HS-5 (cell line): ENCODE measurements at places on chromosomes 2 and 18.

- no peak for DNase-seq
Measured at GRCh38 chr2:215364157-215365155, 52.6 kb downstream of the ATIC start.

- no peak for DNase-seq
Measured at GRCh38 chr18:13530879-13531387, 195.4 kb downstream of the FAM210A start.

DNA sequence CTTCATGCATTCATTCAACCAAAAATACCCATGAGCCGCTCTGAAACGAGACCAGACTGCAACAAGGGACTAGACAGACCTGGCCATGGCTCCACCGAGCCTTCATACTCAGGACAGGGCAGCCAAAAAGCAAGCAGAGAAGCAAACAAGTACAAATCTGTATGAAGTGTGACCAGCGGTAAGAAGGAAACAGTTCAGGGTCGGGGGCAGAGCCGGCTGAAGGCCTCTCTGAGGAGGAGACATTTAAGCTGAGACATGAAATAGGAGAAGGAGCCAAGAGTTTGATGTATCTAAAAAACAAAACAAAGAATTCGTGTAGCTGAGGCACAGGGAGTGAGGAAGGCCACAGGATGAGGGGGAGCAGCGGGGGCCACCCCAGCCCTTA is 21.3 kb upstream of the SLC66A3 start:
- DNase-seq, result no peak

GRCh38 chr2:45242161-45242741 is 233.0 kb upstream of the SIX2 start:
- no peak for DNase-seq

DNA sequence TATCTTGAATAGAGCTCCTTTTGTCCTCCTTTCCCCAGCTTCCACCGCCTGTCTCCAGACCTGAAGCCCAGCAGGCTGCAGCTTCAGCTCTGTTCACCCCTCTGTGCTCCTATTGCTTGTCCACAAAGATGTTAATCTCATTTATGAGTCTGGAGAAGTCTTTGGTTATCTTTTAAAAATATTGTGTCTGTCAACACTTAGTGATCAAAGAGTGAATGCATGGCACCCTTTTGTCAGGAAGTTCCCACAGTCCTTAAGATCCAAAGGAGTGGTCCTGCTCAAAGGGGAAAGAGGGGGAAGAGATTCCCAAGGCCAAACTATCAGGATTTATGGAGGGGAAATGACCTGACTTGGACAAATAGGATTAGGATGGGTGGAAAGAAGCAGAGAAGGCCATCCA is 118.9 kb downstream of the ACAA2 start:
- DNase-seq, result no peak

- DNase-seq, result peak; percentile 72
Measured at GRCh38 chr2:216362730-216363129, 9.6 kb downstream of the MARCHF4 start.

- no peak for DNase-seq
Measured at GRCh38 chr18:38244480-38244879, 678.9 kb upstream of the CELF4 start.

DNA sequence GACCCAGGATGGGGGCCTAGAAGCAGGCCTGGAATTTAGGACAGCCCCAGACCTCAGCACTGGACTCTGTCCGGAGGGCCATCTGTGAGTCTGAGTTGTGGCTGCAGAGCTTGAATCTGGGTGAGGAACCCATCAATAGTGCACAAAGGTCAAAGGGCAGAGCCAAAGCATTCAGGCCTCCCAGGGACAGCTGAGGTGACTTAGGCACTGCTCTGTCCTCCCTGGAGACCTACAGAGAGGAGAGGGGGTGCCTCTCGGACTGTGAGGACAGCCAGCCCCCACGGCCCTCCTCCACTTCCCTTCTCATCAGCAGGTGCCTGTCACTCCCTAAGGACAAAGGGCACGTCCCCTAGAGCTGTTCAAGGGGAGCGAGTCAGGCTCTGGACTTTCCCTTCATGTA is 25.1 kb upstream of the PRLH start:
- no peak for DNase-seq

DNA sequence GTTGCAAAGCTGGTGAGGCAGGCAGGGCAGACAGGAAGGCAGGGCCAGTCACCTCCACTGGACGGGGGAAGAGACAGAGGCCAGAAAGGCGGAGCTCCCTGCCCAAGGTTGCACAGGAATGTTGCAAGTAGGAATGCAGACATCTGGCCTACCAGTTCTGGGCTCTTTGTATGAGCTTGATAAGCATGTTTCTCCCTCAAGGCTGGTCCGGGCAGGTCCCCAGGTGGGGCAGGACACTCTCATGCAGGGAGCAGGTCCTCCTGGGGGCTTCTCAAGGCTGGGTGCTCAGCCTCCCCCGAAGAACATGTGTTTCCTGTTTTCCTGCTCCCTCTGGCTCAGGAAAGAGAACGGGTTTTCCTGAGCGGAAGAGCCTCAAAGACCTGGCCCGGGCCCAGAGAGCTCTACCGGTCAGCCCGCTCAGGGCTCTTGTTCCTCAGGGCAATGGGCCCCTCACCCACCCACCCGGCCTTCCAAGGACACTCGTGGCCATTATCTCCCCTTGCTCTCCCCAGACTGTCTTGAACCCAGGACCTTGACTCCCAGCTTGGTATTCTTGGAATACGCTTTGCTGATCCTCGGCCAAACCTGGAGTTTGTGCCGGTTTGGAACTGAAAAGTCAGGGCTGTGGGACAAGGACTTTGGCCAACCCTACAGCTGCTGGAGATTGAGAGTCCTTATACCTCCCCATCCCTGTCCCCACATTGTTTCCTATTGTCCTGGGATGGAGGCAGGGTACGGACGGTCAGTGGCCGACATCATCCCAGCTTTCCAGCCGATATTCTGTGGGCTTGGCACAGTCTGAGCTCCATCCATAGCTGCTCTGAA is 87.7 kb upstream of the HAAO start:
- no peak for DNase-seq
